ENCODE measurements at places on chromosomes 5 and 9. TPM values are rescaled to one million over a fixed set of nuclear protein-coding genes. Genes with fewer than 3 reads are reported as not detected.

Gene ATOX1
- 38.9 TPM for total RNA-seq

Gene TRPM6
- total RNA-seq = 0.24 TPM

Gene FRRS1L
- total RNA-seq = 0.18 TPM

Gene RECK
- total RNA-seq = 11.7 TPM

Gene STK32A
- total RNA-seq = 0.78 TPM

Gene CCNO
- total RNA-seq = 0.35 TPM

Gene IFNK
- not detected for total RNA-seq

Gene DDX4
- total RNA-seq = not detected

Gene RAB3C
- 11.5 TPM for total RNA-seq

Gene FOXD4
- total RNA-seq = 0.26 TPM

Gene PCSK5
- total RNA-seq = 12.6 TPM

Gene ST8SIA4
- total RNA-seq = 1.00 TPM

Gene SLC6A7
- not detected for total RNA-seq

Gene CER1
- 1,033 TPM for total RNA-seq

Gene ARHGEF37
- total RNA-seq = 0.26 TPM

Gene FBXL7
- 8.4 TPM for total RNA-seq

Measured in H7 (cell line).